ENCODE measurements at places on chromosomes 16 and 17.

DNA sequence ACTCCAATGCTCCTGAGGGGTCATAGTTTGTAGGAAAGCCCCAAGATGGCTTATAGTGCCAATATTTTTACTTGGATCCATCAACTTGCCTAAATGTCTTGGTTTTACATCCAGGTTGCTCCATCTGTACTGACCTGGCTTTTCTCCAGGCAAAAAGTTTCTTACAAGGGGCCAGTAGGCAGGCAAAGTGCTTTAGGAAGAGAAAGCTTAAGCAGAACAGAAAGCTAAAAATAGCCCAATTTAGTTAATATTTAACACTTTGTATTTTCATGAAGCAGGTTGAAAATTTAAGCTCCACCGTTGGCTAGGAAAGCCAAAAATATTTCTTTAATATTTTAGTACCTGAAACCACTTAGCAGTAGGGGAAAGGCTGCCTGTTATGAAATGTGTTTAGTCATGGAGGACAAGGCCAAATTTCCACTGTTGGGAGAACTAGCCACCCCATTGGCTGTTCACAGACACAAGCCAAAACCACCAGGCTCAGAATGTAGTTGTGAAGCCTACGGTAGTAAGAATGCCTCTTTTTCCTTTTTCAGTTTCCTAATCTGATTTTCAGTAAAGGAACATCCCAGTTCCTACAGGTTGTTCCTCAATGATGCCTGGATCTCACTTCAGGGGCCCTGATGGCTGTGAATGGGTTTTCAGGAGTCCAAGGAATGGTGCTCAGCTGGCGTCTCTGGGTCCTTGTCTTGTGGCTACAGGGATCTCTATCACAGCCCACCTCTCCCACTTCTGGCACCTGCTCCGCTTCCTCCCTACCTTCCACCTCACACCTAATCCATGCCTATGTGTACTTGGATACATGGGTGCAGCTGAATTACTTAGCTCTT, 324.8 kb downstream of the PMP22 start:
- DNase-seq, result no peak

- peak; percentile 10 for DNase-seq
Observed at GRCh38 chr17:225551-225950, 44.1 kb upstream of the DOC2B start.

GRCh38 chr16:78246559-78246958, 147.1 kb downstream of the WWOX start:
- no peak for DNase-seq

DNA sequence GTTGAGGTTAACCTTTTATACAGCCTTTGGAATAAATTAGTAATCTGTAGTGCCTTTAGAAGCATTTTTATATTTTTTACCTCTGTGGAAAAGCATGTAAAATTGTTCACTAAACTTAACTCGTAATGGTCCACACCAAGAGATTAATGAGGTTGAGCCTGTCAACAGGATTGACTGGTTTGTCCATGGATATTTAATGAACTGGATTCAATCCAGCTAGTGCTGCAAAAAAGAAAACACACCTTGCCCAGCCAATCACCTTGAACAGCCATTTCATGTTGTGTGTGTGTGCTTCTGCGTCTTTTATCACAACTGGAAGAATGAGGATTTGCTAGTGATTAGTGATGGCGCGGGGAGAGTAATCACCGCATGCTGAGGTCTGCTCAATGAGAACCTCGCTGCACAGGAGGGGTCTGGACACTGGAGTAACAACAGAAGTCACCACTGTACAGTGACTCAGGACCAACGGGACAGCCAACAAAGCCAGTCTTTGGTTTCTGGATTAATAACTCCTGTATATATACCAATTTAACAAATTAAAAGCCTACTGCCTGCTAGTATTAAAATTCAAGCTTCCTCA, 33.7 kb downstream of the LITAFD start:
- DNase-seq, result no peak

GRCh38 chr16:71807905-71808592, 585 bp downstream of the AP1G1 start:
- no peak for DNase-seq

DNA sequence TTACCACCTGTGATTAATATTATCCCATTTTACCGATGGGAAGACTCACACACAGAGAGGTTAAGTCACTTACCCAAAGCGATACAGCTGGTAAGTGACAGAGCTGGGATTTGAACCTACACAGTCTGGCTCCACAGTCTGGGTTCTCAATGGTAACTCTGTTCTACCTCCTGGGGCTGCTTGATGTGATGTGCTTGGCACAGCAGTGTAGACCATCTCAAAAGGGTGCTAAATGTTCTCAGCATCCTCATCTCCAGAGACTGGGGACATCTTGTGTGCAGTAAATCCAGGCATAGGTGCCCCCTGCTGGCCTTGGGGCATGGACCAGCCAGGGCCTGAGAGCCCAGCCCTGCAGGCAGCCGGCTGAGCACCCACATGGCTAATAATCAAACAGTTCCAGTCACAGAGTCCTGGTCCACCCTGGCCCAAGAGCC, 15.4 kb upstream of the KATNB1 start:
- DNase-seq, result peak; percentile 76

- no peak for DNase-seq
Observed at GRCh38 chr16:29842732-29843346, 20.2 kb downstream of the CDIPT start.

- DNase-seq, result no peak
Observed at GRCh38 chr16:54070789-54071343, 215.7 kb downstream of the IRX3 start.

GRCh38 chr16:59612094-59612493, 878.0 kb upstream of the GOT2 start:
- no peak for DNase-seq

DNA sequence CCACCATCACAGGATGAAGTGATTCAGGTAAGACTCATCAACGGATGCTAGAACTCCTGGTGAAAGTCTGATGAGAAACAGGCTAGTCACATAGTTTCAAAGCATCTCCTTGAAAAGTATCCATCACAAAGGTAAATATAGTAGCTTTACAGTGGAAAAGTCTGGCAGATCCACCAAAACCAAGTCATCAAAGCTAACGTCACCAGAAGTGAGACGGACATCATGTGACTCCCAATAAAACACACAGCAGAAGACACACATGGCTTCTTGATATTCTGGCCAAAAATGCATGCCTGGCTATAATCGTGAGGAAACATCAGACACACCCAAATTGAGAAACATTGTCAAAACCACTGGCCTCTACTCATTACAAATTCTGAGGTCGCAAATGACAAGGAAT, 17.9 kb upstream of the TRPV3 start:
- no peak for DNase-seq

- DNase-seq, result no peak
Observed at GRCh38 chr16:17294856-17295255, 175.9 kb downstream of the XYLT1 start.

DNA sequence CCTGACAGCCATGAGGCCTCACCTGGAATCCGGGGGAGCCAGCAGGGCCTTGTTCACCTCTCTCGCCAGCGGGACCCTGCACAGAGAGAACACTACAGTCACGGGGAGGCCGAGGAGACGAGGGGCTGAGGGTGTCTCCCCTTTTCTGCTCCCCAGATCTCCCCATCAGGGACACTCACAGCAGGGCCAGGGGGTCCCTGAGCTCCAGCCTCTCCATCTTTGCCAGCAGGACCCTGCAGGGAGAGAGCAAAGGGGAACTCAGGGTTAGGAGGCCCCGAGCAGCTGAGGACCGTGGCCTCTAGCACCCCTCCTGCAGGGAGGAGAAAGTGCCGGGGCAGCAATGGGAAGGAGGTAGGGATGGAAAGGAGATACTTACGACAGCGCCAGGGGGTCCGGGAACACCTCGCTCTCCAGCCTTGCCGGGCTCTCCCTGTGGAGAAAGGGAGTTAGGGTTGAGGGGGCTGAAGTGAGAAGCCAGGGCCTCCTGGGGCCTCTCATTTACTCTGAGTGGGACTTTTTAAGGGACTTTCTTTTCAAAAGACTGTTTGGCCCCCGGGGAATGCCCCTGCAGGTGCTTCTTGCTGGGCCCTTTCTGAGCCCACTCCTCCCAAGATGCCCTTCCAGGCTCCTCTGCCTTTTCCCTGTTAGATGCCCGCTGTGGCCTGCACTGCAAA, 8.7 kb downstream of the COL1A1 start:
- DNase-seq, result no peak

GRCh38 chr16:86899151-86899550, 320.8 kb downstream of the FOXL1 start:
- no peak for DNase-seq

- DNase-seq, result no peak
Observed at GRCh38 chr16:12811441-12812383, 8.0 kb upstream of the CPPED1 start.

GRCh38 chr17:58480090-58480489, 8.1 kb downstream of the HSF5 start:
- no peak for DNase-seq

DNA sequence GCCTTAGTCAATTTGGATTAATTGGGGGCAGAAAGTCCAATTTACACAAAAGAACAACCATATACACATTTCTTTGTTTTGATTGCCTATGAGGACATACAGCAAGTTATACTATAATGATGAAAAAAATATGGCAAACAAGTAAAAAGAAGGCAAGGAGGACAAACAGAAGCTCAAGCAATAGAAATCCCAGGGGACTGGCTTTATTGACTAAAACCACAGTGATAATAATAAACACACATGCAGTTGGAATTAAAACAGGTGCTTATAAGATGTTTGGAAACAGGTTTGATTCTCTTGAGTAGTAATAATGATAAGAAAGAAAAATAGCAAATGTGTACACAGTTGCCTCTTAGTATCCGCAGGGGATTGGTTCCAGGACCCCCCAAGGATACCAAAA, 176.4 kb downstream of the SHISA9 start:
- DNase-seq, result no peak

DNA sequence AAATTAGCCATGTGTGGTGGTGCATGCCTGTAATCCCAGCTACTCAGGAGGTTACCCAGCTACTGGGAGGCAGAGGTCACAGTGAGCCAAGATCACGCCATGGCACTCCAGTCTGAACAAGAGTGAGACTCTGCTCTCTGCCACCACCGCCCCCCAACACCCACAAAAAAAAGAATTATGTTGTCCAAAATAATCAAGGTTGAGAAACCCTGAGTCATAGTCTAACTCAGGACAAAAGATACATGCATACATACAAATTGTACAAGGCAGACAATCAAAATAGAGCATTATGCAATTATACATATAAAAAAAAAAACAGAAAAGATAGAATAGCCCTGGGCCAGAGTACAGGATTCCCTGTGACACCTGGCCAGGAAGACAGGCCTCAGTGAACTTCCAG, 6.6 kb upstream of the KPNB1 start:
- no peak for DNase-seq

GRCh38 chr16:31094424-31095120, at the start of gene VKORC1:
VKORC1 (minus strand) TSS chr16:31094797; CDS start chr16:31094729, 68 bp downstream.
- peak; percentile 93 for DNase-seq

- no peak for DNase-seq
Observed at GRCh38 chr17:82031303-82031884, at the start of gene RAC3. RAC3 (plus strand) TSS chr17:82031678; CDS start chr17:82031762, 84 bp downstream.

- DNase-seq, result no peak
Observed at GRCh38 chr16:9048302-9048700, 43.1 kb upstream of the HAPSTR1 start.

DNA sequence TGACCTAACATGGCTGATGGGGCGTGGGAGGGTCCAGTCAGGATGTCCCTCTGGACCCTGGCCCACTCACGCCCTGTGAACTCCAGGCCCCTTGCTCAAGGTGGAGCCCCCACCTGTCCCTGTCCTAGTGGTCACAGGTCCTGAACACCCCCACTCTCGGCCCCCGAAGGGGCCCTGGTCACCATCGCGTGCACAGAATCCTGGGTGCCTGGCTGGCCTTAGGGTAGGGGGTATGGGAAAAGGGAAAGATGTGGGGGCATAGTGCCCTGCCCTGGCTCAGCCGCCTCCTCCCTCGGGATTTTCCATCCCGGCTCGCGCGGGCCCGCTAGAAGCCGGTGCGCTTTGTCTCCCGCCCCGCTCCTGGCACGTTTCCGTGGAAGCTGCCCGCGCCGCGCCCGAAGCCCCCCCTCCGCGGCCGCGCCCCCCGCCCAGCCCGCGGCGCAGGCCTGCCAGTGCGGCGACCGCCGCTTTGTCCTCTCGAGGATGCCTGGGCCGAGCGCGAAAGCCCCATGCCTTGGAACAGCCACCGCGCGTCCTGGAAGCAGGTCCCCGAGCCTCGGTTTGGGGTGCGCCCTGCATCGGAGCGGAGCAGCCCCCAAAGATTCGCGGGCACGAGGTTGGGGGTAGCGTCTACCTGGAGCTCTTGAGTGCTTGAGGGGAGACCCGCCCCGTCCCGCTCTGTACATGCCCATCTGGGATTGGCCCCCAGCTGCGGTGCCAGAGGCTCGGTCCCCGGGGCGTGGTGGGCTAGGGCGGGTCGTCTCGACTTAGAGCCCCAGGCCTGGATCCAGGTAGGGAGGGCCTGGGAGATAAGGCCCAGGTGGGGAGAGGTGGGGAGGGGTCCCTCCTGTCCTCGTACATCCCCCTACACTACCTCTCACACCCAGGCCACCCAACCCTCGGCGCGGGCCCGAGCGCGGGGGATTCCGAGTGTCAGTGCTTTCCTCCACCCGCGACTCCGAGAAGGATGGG, 1.3 kb downstream of the SMPD3 start:
- DNase-seq, result no peak

DNA sequence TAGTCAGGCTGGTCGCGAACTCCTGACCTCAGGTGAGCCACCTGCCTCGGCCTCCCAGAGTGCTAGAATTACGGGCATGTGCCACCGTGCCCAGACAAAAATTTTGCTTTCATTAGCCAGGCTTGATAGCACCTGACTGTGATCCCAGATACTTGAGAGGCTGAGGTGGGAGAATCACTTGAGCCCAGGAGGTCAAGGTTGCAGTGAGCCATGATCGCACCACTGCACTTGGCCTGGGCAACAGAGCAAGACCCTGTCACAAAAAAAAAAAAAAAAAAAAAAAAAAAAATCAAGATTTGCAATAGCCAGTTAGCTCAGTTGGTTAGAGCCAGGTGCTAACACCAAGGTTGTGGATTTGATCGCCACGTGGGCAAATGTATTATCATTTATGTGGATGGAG, 6.1 kb upstream of the FXR2 start:
- DNase-seq, result no peak

- DNase-seq, result no peak
Observed at GRCh38 chr16:85181739-85182129, 69.5 kb upstream of the CIBAR2 start.

GRCh38 chr17:40536295-40537171, 28.7 kb downstream of the CCR7 start:
- no peak for DNase-seq

DNA sequence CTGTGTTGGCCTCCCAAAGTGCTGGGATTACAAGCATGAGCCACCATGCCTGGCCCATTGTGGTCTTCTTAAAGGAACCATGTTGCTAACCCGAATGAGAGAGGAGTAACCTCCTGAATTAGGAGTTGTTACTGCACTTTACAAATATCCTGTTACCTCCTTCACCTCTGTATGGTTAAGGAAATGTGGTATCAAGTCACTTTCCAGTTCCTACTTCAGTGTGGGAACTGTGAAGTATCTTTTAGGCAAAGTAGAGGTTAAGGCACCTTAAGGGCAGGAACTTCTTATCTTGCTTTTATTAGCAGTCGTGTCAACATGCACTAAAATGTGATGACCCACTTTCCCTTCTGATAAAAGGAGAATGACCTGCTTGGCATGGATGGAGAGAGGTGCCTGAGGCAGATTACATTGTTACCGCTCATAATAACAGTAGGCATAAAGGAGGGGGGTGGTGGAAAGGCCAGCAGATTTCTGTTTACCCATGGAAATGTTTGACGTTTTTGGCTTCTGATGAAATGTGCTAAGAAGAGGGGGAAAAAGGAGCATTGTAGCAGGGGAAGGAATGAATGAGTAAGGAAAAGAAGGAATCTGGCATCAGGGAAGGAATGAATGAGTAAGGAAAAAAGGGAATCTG, 28.5 kb downstream of the FTO start:
- no peak for DNase-seq
